ENCODE measurements at places on chromosomes 16 and 17.

DNA sequence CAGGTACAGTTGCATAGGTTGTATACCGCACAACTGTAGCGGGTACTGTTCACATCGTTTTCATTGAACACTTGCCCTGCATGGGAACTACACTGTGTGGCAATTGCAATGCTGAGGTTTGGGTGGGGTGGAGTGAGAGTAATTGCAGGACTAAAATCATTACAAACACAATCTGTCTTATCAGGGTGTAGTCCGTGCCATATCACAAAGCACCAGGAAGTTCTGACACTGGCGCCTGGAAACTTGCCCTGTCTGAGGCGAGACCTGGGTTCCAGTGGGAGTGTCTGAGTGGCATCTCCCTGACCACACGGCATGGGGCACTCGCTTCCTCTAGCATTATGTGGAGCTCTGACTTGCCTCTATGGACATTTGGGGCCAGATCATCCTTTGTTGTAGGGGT lies 153.4 kb downstream of the RGS9 start:
- no peak for DNase-seq

DNA sequence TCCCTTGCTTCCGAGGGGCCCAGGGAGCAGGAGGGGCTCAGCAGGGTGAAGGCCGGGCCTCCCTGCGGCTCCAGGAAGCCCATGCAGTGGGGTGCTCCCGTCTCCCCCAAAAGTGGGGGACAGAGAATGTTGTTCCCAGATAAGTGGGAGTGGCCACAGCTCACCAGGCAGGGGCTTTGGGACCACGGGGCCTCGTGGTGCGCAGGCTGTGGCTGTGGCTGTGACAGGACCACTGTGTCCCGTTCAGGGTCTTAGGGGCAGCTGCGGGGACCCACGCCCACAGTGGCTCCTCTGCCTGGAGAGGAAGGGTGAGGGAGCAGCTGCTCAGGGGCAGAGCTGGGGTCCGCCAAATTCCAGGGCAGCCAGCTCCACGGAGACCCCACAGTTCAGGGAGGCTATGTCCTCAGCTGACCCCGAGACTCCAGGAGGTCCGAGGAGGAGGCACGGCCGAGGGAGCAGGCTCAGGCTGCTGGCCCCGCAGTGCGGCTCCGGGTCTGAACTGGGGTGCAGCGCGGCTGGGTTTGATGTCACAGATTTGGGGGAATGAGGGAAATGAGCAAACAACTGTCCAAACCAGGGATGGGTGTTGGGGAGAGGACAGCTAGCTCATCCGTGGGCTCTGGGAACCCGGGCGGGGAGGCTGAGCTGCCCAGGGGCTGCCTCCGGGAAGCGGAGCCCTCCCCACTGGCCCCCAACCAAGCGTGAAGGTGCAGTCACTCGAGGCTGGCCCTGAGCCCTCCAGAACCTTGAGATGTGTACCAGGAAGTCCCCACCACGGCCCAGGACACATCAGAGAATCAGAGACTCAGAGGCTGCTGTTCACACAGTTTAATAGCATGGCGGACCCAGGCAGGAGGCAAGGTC lies 23.4 kb downstream of the TPSD1 start:
- no peak for DNase-seq

DNA sequence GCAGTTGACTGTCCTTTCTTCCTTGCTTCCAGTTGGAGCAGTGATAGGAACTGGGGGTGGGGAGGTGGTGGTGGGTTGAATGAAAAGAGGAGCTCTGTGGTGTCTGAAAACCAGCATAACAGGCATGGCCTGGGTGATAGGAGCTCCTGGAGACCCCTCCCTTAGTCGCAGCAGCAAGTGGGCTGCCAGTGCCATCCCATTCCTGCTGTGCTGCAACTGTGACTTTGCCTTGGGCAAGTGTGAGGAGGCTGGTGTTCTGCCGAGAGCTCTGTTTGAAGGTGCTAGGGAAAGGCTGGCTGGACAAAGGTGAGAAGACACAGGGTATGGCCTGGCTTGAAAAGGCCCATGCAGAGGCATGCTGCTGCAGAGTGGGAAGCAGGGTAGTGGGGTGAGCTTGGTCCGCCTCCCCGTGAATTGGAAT lies 2.7 kb upstream of the CDK5R1 start:
- no peak for DNase-seq

- DNase-seq: no peak
These were observed 1.6 kb upstream of the FOXJ1 start for GRCh38 chr17:76142585-76143041.

DNA sequence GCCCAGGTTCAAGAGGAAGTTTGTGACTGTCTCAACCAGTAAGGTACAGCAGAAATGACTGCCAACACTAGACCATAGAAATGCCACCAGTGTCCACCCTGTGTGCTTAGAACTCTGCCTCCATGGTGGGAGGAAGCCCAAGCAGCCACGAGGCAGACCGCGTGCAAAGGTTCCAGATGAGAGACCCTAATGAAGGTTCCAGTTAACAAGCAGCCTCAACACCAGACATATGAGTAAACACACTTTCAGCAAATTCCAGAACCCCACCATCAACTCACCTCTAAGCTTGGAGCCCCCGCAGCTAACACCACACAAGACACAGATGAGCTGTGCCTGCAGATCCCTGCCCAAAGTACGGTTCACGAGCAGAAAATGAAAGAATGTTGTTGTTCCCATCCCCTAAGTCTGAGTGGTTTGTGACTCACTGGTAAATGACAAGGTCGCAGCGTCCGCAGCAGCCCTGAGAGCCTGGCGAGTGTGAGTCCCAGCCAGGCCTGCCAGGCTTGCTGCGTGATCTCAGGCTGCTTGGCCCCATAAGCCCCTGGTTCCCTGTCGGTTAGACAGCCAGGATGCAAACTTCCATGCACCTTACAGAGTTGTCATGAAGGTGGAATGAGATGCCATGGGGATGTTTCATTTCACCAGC lies 193.7 kb downstream of the C16orf95 start:
- DNase-seq: no peak

- DNase-seq: no peak
These were observed 8.2 kb upstream of the COL1A1 start for GRCh38 chr17:50209472-50210239.

- no peak for DNase-seq
These were observed 57.8 kb downstream of the MYH10 start for GRCh38 chr17:8572764-8573163.

GRCh38 chr16:24036038-24036543 lies 200.3 kb downstream of the PRKCB start:
- no peak for DNase-seq

Data from activated T-cell treated with anti-CD3 and anti-CD28 coated beads for 24 hours (primary cell).